ENCODE measurements at places on chromosomes 3 and 15.
A peak's percentile ranks its signal among the peaks of the same experiment; 100 is the strongest.

- DNase-seq, result no peak
These were observed 791.6 kb upstream of the ARRDC4 start for GRCh38 chr15:97168704-97169475.

DNA sequence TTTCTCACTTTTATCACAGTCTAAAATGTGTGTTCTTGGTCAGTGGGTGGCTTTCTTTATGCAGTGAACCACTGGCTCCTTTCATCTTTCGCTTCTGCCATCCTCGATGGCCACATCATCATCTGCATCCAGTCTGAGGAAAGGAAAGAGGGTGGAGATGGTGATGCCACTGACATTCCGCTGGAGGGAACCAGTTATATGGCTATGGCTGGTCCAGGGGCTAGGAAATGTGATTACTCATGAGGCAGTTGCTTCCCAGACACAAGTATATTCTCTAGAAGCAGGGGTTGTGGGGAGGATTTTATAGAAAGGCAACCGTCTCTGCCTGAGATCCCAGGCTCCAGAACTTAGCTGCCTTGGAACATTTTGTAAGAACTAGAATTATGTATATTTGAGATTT, 246.7 kb upstream of the AZI2 start:
- DNase-seq, result no peak

DNA sequence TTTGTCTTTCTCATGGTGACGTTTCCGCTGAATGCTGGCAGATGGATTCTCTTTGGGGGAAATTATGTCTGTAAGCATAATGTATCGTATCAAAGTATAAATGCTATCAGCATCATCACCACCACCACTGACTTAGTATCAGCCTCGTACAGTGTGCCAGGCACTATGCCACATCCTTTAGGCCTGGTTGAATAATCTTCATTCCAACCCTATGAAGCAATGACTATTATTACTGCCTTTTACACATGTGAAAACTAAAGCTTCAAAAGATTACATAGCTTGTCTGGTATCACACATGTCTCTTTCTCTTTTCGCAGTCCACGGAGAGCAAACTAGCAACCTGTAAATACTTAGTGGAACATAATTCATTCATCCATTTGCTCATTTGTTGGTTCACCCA, 166.7 kb upstream of the PRICKLE2 start:
- peak; percentile 52 for DNase-seq

DNA sequence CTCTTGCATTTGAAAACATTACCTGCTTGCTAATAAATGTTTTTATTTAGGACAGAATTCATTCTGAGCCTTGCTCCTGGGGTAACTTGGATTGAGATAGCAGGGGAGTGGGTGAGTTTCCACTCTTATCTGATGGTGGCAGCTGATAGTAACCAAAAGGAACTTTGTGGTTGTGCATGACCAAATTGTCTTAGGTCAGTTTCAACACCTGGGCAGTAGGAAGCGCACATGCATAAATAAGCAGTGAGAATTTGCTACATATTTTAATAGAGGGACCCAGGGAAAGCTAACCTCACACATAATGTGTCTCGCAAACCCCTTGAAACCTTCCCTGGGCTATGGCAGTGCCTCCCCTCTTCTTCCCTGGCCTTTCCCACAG, 65.4 kb upstream of the XCR1 start:
- no peak for DNase-seq

- no peak for DNase-seq
These were observed 433.5 kb downstream of the PLOD2 start for GRCh38 chr3:145727476-145727875.

GRCh38 chr3:185712337-185712736, 112.5 kb downstream of the IGF2BP2 start:
- DNase-seq, result peak; percentile 44
